ENCODE measurements at places on chromosomes 13 and 19.
A peak's percentile ranks its signal among the peaks of the same experiment; 100 is the strongest.

DNA sequence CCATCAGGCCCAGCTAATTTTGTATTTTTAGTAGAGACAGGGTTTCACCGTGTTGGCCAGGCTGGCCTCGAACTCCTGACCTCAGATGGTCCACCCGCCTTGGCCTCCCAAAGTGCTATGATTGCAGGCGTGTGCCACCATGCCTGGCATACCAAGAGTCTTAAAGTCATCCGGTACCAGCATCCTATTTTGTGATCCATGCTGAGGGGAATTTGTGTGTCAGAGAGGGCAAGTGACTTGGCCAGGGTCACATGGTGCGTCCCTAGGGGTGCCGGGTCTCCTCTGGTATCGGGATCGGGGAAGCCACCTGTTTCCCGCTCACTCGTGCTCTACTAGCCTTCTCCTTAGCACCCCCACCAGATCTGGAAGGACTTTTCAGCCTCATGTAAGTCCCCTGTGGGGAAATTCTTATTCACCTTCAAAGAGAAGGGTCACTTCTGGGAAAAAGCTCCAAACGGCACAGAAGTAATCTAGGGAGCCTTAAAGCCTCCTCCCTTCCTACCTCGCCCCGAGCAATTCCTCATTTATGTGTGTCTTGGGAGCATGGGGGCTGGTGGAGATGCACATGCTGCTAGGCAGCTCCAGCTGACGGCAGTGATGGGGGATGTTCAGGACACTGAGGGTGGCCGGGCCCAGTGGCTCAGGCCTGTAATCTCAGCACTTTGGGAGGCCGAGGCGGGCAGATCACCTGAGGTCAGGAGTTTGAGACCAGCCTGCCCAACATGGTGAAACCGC is 6.1 kb upstream of the ANKLE1 start:
- DNase-seq, result no peak

GRCh38 chr13:90068658-90069057 is 1278.8 kb upstream of the MIR17HG start:
- no peak for DNase-seq

DNA sequence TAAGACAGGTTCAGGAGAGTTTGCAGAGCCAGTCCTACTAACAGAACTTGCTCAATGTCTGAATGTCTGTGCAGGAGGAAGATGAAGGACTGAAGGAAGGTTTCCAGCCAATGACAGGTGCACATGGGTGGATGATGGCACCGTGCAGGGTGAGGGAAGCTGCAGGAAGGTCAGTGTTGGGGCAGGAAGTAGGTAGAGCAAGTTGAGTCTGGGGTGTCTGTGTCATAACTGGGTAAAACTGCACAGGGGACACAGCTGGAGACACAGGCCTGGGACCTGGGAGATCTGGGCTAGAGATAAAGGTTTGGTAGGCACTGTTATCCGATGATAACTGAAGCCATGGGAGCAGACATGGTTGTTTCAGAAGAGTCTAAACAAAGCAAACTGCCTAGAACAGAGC is 116.9 kb downstream of the USP12 start:
- no peak for DNase-seq

- no peak for DNase-seq
Observed at GRCh38 chr19:38737921-38738737, 6.1 kb downstream of the CAPN12 start.

DNA sequence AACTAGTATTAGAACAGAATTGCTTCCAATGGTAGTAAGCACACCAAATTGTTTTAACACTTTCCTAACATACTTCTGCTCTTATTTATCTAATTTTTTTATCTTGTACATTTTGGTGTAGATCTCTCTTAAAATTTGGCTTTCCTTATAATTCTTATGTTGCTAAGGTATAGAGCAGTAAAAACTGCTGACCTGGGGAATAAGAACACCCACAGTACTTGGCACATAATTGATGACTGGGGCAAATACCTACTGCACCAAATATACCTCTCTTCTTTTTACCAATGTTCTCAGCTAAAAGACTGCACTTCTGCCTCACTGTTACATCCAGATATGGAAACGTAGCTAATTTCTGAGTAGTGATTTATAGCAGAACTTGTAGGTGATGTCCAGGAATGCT is 642.2 kb downstream of the LIG4 start:
- no peak for DNase-seq

DNA sequence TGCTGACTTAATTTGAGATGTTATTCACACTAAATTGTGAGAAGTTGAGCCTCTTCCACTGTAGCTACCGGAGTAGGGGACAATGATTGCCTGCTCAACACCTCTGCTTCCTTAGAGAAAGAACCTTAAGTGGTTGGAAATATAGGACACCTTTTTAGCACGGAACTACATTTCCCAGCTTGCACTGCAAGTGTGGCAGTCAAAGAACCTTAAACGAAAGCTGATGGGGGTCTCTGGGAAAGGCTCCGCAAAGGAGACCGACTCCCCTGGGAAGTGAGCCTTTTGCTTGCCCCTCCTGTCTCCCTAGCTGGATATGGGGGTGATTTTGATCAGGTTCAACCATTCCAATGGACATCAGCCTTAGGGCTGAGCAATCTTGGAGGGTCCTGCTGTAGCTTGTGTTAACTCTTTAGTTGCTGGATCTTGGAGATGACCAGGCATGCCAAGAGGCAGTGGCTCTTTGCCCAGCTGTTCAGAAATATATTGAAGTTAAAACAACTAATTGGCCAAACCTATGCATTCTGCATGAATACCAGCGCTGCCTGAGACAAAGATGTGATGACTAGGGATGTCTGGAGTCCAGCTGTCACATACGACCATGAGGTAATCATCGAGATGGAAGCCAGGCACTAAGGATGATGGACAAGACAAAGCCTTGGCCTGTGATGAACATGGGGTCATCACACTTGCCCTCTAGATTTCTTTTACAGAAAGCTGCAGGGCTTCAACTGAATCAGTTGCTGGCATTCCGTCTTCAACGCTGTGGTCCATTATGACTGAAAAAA is 286.5 kb downstream of the FOXO1 start:
- no peak for DNase-seq

DNA sequence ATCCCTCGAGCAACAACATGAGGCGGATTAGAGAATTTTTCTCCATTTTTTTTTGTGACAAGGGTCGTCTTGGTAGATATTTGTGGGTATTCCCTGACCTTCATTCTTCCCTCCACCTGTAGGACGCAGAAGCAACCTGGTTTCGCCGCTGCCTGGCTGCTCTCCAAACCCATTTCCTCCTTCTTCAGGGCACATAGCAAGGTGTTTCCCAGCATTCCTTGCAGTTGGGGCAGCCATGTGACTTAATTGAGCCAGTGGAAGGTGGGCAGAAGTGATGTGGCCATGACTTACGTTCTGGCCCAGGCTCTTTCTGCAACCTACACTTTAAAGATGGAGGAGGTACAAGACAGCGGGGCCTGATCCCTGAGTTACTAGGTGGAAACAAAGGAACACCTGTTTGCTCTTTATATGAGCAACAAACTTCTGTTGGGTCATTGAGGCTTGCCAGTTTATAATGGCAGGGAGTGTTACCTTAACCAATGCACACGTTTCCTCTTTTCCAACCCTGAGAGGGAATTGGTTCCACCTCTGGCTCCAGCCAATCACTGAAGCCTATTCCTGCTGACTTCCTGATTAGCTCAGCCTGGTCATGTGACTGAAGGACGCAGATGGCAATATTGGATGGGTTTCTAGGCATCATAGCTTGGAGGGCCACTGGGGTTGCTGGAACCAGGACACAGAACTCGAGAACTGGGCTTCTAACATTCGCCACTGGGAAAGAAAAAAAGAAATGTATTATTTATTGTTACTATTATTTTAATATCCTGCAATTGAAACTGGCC is 30.8 kb upstream of the ZNRF4 start:
- no peak for DNase-seq

- peak; percentile 32 for DNase-seq
Observed at GRCh38 chr19:55406826-55407549, 600 bp downstream of the UBE2S start.

DNA sequence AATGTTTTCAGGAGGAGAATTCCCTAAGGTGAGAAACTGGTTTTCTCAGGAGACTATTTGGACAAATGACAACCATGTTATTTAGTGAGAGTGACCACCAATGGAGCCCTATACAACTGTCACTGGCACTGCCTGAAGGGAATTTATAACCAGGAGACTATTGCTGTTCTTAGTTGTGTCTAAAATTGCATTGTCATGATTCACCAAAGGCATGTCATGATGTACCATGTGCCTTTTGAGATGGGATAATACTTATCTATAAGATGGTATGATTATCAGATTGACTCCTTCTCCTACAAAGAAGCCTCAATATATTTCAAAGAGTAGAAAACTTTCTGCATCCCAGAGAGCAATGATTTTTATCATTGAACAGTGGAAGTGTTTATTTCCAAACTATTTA is 739.4 kb upstream of the GPC6 start:
- no peak for DNase-seq

Data from activated naive CD8-positive, alpha-beta T cell treated with anti-CD3 and anti-CD28 coated beads, Interleukin-2, amount 50 U/mL, for 24 hours (primary cell).